ENCODE measurements at places on chromosomes 12 and 14. TPM values are rescaled to one million over a fixed set of nuclear protein-coding genes. Genes with fewer than 3 reads are reported as not detected.

- peaks cover 32% of the 10 kb centered on the region for H3K4me1 ChIP-seq
- H3K27ac ChIP-seq = peak overlapping the region; percentile 52
- no peak overlapping the region for H3K4me3 ChIP-seq
- peaks cover 2% of the 10 kb centered on the region for H3K27me3 ChIP-seq
- no peaks in the 10 kb centered on the region for H3K36me3 ChIP-seq
Observed at GRCh38 chr12:124277394-124278241, 17.3 kb upstream of the RFLNA start.

- H3K36me3 ChIP-seq = no peaks in the 10 kb centered on the region
- H3K27ac ChIP-seq = no peak overlapping the region
- DNase-seq = no peak
- no peak overlapping the region for H3K4me3 ChIP-seq
- no peaks in the 10 kb centered on the region for H3K27me3 ChIP-seq
Observed at GRCh38 chr14:55722054-55722453, 142.0 kb downstream of the KTN1 start.

GRCh38 chr12:31517994-31518393, 72.9 kb downstream of the DENND5B start:
- no peaks in the 10 kb centered on the region for H3K36me3 ChIP-seq
- no peak for DNase-seq
- no peak overlapping the region for H3K27ac ChIP-seq

DNA sequence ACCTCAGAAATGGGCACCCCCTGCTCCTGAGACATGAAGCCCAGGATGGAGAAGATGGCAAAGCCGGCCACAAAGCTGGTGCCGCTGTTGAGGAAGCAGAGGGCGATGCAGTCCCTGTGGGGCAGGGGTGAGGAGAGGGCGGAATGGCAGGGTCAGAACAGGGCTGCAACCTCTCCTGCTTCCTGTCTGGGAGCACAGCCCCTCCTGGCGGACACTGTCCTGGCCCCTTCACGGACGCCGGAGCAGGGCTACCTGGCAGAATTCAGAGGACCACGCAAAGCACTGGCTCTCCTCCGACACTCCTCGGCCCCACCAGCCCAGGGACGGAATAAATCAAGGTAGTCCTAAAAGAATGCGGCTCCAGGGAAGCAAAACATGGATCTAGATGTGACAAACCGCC, 12.4 kb upstream of the SLC6A12 start:
- H3K27me3 ChIP-seq = peaks cover 3% of the 10 kb centered on the region
- no peak overlapping the region for H3K4me3 ChIP-seq
- peaks cover 13% of the 10 kb centered on the region for H3K4me1 ChIP-seq
- H3K27ac ChIP-seq = no peak overlapping the region
- H3K36me3 ChIP-seq = no peaks in the 10 kb centered on the region

DNA sequence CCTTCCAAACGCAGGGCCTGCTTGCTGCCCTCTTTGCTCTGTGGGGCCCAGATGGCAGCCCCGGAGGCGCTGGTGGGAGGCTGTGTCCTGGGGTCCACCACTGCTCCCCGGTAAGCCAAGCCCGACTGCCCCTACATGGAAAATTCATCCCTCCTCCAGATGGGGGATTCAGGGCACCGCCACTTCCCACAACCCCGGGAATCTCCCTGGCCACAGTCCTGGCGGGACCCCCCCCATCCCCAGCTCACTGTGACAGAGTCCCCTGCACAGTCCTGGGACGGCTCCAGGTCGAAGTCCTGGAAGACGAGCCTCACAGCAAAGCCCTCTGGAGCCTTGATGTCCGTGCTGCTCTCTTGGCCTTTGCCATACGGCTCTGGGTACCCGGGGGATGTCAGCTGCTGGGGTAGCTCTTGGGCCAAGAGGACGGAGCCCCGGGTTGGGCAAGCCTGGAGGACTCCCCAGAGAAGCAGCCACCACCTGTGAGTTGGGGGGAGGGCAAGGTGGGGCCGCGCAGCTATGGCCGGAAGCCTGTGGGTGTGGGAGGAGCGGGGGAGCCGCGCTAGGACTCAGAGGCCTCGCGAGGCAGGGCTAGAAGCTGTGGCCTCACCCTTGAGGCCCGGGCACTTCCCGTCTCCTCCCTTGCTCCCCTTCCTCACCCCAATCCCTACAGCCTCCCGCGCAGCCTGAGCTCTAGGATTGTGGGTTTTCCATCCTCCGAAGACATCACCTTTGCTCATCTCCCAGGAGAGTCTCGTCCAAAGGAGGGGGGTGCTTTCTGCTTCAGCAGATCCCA, 815 bp downstream of the C1RL start:
- H3K4me3 ChIP-seq = peak overlapping the region; percentile 67
- peaks cover 4% of the 10 kb centered on the region for H3K27me3 ChIP-seq
- peaks cover 30% of the 10 kb centered on the region for H3K4me1 ChIP-seq

The ANP32D gene
- not detected for total RNA-seq
